Activated CD8-positive, alpha-beta memory T cell treated with anti-CD3 and anti-CD28 coated beads, Interleukin-2, amount 50 U/mL, for 48 hours (primary cell): ENCODE measurements at places on chromosomes 7 and 10.

- no peak for DNase-seq
These were observed 136.8 kb downstream of the DGKB start for GRCh38 chr7:14765731-14766130.

GRCh38 chr7:7236041-7236440 is 53.7 kb downstream of the C1GALT1 start:
- DNase-seq = no peak

DNA sequence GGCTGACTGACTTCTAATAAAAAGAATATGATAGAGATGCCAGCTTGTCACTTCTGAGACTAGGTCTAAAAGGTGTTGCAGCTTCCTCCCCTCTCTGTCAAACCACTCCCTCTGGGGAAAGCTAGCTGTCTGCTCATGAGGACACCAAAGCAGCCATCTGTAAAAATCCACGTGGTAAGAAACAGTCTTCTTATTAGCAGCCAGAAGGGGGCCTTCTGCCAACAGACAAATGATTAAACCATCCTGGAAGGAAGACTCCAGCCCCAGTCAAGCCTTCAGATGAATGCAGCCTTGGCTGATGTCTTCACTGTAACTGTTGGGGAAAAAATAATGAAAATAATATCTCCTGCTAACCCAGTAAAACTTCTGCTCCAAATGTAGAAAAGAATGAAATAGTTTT is 41.9 kb upstream of the DAGLB start:
- no peak for DNase-seq

DNA sequence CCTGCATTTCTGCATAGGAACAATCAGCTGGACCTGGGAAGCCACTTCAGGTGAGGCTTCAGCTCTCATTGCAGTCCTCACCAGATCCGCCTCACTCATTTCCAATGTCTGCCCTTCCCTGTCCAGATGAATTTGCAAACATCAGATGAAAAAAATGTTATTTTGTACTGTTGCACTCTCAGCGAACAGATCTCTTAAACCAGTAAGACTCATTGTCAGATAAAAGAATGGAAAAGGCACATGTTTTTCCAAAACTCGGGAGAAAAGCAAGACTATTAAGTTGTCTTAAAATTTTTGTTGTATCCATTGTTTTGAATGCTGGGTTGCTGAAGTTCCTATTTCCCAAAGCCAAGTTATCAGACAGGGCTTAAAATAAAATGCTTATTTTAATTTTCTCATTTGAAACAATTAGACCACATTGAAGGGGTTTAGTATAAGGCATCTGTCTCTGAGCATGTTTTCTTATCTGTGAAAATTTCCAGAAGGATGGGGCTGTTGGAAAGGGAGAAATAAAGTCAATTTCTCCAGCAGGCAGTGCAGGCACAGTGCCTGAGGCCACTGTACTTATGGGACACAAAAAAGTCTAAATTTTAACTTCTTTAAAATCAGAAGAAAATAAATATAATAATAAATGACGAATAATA is 396.8 kb downstream of the KCNMA1 start:
- DNase-seq = no peak

DNA sequence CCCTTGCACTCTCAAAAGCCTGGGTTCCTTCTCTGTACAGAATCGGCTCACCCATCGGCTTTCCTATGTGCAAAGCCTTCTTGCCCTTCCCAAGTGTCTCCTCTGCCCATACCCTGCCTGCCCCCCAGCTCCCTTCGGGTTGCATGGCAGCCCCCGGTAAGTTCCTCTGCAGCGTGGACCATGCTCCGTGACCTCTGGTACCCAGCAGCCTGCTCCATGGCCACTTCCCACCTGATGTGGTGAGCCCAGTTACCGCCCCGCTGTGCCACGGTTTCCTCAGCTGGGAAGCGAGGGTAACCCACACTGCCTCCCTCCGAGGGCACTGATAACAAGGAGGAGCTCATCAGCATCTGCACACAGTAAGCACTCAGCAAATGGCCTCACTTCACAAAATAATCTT is 106.8 kb upstream of the DDC start:
- DNase-seq = no peak

DNA sequence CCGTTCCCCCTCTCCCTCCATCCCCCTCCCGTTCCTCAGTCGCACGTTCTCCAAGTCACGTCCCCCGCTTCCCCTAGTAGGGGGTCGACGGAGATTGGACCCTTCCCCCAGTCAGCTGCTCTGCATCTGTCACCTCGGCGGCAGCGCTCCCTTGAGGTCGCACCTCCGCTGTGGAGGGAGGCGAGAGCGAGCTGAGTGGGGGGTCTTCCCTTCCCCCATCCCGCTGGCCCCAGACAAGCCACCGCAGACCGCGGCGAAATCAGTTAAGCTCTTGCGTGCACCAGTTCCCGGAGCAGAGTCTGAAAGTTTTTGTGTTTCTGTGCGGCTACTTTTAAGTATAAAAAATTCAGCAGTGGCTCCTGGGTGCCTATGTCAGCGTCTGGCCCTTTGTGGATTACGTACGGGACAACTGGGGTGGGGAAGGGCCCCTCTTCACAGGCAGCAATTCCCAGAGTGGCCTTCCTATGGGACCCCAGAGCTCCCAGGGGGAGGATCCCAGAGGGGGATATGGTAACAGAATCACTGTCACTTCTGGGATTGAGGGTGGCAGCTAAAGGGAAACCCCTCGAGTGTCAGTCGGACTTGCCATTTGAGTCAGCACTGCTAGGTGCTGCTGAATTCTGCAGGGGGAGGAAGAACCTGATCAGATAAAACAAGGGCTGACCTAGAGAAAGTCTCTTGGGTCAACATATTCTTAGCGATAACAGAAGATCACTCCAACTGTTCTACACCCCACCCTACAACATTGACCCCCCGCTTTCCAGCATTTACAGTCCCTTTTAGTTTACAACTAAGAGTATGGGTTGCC is 12.5 kb upstream of the DDIT4 start:
- peak; percentile 80 for DNase-seq

DNA sequence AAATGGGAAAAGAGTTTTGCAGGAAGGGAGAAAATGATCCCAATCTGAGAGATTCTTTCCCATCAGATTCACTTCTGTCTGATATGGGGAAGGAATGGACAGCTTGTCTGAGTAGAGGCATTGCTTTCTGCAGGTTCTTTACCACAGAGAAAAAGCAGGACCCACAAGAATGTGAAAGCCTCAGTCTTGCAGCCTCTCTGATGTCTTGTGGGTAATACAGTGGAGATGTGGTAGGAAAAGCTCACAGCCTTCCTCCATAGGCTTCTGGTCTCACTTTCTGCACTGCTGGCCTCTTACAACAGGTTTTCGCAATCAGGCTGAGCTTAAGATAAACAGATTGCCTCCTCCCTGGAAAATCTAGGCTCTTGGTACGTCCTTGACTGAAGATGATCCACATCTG is 551 bp downstream of the IFIT1 start:
- no peak for DNase-seq

DNA sequence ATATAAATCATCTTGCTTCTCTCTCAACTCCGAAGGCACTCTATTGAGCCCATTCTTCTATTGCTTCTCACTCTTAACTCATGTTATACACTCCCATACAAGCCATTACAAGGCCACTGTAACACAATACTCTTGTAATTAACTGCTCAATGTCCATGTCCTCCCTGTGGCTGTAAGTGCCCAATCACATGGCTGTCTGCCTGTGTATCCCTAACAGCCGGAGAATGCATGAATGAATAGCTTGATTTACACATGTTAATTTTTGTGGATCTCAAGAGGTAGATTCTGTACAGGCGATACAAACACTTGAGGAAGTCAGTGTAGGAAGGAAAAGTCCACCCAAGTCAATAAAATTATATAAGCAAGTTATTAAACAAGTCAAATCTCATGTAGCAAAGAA is 215.6 kb downstream of the DOCK4 start:
- DNase-seq = no peak

DNA sequence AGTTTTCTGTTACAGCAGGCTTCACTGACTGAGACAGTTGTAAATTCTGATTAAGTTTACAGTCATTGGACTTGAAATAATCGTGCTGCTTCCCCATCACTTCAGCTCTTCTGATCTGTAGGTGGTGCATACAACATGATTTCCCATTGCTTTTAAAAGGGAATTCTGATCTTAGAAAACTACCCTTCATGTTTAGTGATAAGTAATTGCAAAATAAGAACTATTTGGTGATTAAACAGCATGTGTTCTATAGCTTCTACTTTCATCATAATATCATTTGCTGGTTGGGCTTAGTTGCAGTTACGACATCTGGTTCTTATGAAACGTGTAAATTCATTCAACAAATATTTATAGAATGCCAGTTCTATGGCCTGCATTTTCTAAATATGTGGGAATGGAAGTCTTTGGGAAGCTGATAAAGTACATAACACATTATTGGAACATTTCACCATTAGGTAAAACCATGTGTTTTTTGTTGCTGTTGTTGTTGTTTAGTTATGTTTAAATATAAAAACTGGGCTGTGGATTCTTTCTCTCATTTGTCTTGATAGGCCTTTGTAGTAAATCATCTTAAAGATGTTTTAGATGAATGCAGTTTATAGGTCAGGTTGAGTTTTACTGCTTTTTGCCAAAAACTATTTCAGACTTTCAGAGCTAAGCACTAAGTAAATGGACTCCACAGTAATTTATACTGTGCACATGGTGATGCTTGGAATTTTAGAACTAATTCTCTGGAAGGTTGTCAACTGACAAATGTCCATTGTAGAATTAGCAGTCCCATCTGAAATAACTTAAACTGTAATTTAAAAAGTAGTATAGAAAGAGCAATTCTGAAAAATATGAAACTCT is 13.1 kb downstream of the GNAI1 start:
- no peak for DNase-seq

- DNase-seq = no peak
These were observed 190.3 kb upstream of the AHR start for GRCh38 chr7:17108049-17108584.

- no peak for DNase-seq
These were observed 155.4 kb upstream of the ITGB1 start for GRCh38 chr10:33113466-33113865.

DNA sequence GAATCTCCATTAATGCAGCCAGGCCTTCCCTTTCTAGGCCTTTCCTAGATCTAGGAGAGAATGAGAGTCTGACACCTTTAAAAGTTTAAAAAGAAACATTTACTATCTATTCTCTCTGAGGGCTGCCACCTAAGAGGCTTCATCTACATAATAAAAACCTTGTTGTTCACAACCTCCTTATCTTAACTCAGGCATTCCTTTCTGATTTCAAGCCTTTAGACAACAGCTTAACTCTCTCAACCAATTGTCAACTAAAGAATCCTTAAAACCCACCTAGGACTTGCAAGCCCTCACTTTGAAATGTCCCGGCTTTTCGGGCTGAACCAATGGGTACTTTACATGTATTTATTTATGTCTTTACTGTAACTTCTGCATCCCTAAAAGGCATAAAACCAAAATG is 64.3 kb upstream of the RET start:
- DNase-seq = no peak

- DNase-seq = no peak
These were observed 180.6 kb upstream of the NPVF start for GRCh38 chr7:25408876-25409275.

DNA sequence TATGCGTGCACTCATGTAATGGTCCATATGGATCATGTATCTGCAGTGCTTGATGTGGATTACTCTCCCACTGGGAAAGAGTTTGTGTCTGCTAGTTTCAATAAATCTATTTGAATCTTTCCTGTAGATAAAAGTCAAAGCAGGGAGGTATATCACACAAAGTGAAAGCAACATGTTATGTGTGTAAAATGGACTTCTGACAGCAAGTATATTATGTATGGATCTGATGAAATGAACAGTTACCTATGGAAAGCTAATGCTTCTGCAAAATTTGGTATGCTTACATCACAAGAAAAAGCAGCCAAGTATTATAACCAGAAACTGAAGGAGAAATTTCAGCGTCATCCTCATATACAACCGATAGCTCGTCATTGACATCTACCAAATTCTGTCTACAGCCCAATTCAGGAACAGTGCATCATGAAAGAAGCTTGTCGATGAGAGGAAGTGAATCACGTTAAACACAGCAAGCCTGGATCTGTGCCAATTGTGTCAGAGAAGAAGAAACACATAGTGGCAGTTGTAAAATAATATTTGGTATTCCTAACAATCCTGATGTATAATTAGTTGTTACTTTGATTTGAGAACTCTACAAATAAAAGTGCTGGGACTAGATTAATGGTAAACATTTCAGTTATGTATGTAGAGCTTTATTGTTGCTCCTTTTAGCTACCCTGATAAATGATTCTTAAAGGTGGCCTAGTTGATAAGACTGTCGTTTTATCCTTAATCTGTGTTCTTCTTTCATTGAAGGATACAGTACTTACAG is 14.2 kb upstream of the SYPL1 start:
- DNase-seq = no peak

DNA sequence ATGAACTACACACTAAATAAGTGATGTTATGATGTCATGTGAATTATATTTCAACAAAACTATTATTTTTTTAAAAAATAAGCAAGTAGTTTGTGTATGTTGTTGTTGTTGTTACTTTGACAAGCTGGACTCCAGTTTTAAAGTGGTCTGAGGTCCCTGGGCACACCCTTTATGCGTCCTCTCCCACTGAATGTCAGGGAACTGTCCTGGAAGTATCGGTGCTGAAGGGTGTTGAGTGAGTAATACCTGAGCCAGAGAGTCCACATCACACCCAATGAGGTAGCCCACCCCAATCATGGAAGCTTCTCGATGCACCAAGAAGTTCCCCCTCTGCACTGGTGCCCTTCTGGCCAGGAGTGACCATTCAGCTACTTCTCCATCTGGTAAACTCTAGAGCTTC is 64.3 kb downstream of the FOXI2 start:
- no peak for DNase-seq

DNA sequence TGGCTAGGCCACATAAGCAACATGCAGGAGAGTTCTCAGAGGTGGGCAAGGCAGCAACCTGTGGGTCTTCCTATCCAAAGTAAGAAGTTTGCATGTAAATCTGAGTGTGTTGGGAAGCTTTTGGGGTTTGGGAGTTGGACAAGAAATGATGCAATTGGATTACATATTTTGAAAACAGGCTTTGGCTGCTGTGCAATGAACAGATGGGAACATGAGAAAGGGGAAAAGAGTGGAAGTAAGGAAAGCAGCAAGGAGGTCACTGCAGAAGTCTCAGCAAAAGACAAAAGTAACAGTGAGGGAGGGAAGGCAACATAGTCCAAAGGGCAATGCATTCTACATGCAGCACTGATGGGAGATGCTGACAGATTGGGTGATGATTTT is 61.1 kb upstream of the C10orf90 start:
- DNase-seq = no peak

GRCh38 chr10:21637795-21638194 is 103.8 kb downstream of the MLLT10 start:
- no peak for DNase-seq

GRCh38 chr7:20484356-20484755 is 131.1 kb upstream of the ABCB5 start:
- DNase-seq = no peak

DNA sequence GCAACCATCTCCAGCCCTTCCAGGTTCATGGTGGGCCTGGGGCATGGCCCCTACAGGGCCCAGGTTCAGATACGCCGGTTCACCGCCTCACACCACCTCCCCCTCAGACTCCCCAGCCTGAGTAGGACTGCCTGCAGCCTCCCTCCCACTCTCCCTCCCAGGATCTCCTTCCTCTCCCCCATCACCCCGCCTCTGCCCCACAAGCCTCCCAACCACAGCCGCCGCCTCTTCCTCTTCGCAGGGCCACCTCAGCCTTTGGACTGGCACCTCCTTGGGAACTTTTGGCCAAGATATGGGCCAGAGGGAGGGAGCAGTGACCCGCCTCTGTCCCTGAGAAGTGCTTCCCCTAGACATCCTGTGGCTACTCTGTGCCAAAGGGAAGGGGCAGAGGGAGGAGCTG is 9.3 kb downstream of the KCNIP2 start:
- DNase-seq = no peak
